ENCODE measurements at places on chromosomes 7 and 10.

DNA sequence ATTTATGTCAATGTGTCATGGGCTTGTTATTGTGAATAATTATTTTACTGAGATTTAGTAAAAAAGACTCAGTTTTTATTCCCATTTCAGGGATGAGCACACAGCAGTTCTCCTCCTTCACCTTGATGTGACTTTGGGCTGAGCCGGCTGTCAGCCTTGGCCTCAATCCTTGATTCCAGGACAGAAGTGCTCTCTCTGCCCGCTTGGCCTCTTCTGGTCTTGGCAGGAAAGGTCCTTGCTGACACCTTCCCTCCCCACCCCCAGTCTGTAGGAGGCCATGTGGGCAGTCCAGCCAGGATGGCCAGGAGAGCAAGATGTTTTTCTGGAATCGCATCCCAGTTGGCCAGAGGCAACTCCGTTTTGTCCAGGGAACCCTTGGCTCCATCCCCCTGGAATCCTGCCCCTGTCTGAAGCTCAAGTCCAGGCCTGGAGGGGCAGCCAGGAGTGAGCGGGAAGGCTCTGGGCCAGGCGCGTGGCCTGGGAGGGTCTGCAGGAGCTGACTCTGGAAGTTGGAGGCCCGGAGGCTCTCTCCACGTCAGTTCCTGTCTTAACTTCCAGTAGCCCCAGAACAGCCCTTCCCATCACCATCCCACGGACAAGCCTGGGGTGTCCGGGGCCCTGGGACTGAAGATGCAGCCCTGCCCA, 100.9 kb downstream of the PDGFA start:
- no peak for DNase-seq

DNA sequence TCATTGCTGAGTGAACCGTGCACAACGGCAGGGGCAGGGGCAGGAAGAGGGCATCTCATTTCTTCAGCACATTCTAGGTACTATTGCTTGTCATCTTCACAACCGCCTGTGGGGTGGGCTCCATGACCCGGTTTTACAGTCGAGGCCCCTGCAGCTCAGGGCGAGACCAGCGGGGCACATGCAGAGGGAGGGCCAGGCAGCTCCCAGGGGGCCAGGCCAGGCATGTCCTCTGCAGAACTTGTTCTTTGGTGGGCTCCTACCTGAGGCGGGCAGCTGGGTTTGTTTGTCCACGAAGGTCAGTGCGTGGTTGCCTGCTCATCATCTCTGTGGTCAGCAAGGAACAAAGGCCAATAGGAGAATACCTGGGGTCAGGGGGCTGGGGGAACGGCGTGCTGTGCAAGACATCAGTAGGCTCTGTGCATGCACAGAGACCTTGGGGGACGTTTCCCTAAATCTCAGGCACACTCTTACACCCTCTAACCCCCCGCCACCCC, 75.1 kb upstream of the LEP start:
- DNase-seq, result no peak

DNA sequence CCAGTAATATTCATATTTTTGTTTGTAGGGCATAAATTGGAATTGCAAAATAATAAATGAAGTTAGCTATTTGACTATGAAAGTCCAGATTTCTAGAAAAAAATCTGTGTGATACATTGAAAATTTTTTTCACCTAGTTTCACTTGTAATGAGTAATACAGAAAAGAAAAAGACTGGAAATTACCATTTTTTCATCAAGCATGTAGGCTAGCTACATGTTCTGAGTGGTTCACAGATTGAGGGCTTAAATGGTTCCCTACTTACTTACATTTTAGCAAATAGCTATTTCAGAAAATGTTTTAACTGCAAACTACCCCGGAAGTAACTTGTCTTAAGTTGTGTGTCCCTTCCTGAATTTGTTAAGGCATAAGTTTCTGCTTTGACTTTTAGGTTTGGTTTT, 396.0 kb downstream of the PHF14 start:
- DNase-seq, result no peak

DNA sequence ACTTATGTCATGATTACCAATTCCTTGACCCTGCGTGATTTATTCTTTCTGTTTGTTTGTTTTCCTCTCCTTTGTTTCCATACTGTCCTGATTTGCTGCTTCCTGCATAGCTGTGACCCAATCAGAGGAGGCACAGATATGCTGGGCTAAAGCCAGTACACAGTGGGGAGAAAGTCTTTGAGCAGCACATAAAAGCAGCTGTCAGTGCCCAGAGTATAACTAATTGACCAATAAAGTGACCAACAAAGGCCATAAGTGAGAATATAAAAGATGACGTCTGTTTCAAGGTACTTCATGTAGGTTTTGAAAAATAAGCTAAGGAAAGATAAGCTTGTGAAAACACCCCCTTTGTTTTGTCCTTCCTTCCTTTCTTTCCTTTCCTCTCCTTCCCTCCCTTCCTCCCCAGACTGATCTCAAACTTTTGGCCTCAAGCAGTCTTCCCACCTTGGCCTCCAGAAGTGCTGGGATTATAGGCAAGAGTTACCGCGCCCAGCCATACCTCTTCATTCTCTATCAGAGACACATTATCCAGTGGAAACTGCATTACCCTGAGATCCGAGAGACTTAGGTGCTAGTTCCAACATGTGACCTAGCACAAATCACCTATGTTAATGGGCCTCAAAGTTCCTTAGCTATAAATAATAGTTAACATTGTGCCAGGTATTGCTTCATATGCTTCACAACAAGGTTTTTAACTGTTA, 17.0 kb downstream of the BCAP29 start:
- no peak for DNase-seq

- DNase-seq, result no peak
Measured at GRCh38 chr7:101108961-101109360, 17.9 kb upstream of the SERPINE1 start.

DNA sequence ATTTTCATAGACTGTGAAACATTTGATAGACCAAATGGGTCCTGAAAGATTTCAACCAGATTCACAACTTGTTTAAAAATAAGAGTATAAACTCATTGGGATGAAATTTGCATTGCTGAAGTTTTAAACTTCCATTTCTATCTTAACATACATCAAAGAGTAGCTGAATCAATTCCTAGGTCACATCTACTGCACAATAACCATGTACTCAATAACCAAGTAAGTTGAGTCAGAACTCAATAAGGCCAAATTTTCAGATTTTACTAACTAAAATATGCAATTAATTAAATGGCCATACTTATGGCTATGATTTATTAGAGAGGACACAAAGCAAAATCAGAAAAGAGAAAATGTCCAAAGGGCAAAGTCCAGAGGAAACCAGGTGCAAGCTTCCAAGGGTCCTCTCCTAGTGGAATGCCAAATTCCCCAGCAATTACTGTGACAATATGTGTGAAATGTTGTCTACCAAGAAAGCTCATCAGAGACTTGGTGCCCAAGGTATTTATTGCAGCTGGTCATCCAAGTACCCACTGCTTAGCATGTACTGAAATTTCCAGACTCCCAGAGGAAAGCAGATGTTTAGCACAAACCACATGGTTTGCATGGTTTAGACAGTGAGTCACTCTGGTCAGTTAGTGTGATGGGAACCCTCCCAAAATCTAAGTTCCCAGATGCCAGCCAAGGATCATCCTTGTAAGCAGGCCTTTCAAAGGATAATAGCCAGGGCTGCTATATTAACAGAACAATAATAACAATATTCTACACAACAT, 238.9 kb downstream of the IPMK start:
- no peak for DNase-seq

DNA sequence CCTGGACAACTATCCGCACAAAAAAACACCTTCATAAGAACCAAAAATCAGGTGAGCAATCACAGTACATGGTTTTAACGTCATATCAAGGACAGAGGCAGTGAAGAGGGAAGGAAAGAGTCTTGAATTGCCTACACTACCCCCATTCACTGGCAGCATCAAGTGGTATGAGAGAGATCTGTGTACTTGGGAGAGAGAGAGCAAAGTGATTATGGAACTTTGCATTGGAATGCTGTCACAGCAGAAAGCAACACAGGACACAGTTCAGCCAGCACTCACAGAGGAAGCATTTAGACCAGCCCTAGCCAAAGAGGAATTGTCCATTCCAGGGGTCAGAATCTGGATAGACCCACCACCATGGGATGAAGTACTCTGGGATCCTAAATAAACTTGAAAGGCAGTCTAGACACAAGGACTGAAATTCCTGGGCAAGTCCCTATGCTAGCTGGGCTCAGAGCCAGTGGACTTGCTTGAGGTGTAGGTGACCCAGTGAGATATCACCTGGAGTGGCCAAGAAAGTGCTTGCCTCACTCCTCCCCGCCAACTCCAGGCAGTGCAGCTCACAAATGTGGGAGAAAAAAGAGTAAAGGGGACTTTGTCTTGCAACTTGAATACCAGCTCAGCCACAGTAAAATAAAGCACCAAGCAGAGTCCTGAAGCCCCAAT, 30.5 kb upstream of the SFTPD start:
- DNase-seq, result no peak

DNA sequence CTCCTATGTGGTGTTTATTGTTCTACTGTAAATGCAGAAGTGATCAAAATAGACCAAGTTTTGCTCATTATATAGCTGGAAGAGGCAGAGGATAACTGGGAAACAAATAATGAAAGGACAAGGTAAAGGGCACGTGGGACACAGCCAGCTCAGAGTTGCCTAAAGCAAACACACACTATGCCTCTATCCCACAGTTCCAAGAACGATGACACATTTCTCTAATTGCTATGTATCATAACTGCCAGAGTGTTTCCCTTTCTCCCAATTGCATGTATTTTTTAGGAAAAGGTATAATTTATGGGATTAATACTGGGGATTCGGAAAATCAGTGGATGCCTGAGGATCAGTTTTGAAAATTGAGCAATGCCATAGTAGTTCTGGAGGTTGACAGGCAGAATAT, 49.0 kb downstream of the CCDC71L start:
- DNase-seq, result no peak

DNA sequence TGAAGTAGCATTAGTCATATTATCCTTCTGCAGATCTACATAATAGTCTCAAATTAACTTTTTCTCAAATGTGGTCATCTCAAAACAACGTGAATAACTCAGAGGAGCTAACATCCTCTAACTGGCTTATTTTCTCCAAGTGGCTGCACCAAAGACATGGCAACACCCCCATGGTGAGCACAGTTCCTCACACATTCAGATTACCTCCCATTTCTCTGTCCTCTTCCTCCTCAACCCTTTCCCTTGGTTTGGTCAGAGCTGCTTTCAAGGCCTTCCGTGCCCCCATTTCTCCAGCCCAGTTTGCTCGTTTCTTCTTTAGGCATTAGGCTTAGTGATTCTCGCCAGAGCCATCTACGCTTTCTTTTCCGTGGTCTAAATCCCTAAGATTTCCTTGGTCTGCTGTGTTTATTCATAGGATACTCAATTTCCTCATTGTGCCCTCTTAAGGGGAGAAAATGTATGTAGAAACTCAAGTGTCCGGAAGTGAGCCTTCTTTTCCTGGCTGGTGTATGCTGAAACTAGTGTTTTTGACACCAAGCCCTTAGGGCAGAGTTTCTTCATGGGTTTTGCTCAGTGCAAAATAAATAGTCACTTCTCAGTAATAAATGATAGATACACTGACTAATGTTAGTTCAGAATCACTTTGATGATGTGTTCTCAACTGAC, 2.6 kb downstream of the MET start:
- no peak for DNase-seq

DNA sequence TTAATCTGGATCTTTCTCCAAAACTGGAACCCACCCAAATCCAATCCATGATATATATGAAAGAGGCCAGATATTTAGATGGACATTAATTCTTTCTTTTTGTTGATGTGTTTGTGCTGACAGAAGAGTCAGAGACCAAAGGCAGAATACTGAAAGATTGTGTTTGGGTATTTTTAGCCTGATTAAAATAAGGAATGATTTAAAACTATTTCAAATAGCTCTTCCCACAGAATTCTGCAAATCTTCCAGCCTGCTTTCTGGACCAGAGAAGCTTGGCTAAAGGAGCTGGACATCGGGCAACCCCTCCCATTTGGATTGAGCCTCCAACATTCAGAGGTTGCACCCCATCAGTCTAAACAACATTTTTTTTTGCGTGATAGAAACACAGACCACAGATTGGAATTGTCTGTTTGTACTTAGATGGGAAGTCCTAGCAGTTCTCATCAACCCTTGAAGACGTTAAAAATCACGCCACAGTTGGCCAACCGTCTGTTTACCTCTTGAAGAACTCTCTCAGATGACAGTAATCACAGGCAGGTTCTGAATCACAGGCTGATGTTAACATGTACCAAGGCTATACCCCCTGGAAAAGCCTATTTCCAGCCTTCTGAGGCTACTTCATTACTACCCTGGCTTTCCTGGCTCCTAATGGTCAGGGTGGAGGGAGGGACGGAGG, 155.2 kb upstream of the NRP1 start:
- no peak for DNase-seq

GRCh38 chr10:21954132-21954531, 49.4 kb downstream of the DNAJC1 start:
- no peak for DNase-seq

DNA sequence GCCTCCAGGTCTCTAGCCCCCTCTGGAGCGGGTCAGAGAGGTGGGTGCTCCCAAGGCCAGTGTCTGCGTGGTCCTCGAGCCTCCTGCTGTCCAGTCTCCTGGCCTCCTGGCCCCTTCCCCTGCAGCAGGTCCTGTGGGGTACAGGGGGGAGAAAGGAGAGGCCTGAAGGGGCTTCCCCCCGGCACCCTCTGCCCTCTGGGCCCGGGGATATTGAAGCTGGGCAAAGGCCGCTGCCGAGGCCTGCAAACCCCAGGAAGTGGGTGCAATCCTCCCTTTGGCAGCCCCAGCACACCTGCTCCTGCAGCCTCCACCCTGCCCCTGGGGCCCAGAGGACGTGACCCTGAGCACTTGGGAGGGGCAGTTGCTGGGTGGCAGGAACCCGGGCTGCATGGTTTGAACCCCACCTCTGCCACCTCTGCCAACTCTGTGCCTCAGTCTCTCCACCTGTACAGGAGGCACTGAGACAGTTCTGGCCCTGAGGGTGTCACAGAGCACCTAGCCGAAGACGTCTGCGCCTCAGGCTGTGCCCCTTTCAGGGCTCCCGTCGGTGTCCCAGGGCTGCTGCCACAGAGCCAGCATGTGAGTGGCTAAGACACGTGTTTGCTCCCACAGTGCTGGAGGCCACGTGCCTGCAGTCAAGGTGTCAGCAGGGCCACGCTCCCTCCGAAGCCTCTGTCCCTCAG, 59.1 kb upstream of the INPP5A start:
- DNase-seq, result no peak

GRCh38 chr7:13035233-13035632, 347.8 kb downstream of the ARL4A start:
- no peak for DNase-seq

DNA sequence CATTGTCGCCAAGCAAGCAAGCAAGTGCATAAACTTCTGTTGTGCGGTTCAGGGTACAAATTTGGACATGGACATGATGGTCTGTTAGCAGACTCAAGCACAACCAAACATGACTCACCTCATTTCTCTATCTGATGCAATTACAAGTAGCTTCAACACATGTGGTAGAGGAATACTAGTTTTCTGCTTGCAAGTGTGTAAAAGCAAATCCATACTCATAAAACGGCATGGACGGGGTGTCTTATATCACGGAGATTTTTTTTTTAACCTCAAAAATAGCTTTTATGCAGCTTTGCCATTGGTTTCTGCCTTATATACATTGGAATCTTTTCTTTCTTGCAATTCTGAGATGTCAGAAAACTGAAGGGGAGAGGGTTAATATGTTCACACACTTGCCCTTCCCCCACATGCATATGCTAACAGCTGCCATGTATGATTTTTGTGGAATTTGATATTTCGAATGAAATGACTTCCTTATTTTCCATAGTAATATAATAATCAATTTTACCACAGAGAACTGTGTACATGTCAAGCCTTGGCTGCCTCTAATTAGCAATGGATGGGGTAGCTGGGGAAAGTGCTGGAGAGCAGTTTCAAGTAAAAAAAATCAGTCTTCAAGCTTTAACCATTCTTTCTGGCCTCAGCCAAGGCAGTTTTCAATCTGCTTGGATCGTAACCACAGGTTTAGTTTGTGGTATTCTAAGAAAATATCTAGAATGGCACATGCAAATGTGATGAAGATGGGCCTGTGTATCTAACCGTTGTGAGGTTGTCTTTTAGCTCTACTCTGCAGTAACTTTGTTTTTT, 106.0 kb upstream of the PDCD4 start:
- DNase-seq, result no peak
